ENCODE measurements at places on chromosomes 4 and X. TPM values are rescaled to one million over a fixed set of nuclear protein-coding genes. Genes with fewer than 3 reads are reported as not detected.

- no peak for DNase-seq
Observed at GRCh38 chr4:1384675-1385372, 21.4 kb downstream of the NKX1-1 start.

DNA sequence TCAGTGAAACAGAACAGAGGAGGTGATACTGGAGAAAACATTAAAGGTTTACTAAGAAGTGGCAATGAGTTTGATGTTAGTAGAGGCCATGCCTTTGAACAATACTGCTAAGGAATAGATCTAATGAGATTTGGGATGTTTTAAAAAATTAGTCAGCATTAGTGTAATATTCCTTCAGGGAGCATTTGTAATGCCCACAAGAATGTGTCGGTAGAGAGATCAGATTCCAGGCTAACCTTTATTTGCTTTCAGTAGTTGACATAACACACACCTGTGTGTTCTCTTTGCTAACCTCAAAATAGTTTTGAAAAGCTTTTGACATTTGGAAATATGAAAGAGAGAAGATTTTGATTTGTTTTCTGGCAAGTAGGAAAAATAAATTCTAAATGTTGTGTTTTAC, 328.8 kb downstream of the BMPR1B start:
- DNase-seq, result no peak

GRCh38 chrX:24493740-24494581, 28.9 kb downstream of the PDK3 start:
- DNase-seq, result no peak

- DNase-seq, result no peak
Observed at GRCh38 chr4:168817370-168817769, 192.7 kb downstream of the CBR4 start.

- DNase-seq, result no peak
Observed at GRCh38 chr4:150886597-150886996, 128.5 kb downstream of the LRBA start.

DNA sequence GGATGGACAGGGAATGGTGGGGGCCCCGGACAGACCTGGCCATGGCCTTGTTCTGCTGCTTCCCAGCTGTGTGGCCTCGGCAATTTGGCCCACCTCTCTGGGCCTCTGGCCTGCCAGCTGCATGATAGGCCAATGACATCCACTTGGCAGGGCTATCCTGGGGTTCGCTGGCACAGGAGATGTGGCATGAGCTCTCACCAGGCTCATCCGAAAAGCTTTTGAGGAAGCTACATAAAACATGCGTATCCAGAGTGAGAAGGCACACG, 18.1 kb downstream of the SH3TC1 start:
- DNase-seq, result no peak

GRCh38 chr4:126888968-126889367, 743.8 kb upstream of the INTU start:
- no peak for DNase-seq

- DNase-seq, result peak; percentile 31
Observed at GRCh38 chr4:1968686-1969295, 40.0 kb downstream of the NELFA start.

GRCh38 chrX:85326234-85327059, 53.0 kb downstream of the POF1B start:
- no peak for DNase-seq

Gene CDKL2
- 0.27 TPM for total RNA-seq

Gene HTR2C
- total RNA-seq, result not detected
